ENCODE measurements at places on chromosomes 2 and 18.

DNA sequence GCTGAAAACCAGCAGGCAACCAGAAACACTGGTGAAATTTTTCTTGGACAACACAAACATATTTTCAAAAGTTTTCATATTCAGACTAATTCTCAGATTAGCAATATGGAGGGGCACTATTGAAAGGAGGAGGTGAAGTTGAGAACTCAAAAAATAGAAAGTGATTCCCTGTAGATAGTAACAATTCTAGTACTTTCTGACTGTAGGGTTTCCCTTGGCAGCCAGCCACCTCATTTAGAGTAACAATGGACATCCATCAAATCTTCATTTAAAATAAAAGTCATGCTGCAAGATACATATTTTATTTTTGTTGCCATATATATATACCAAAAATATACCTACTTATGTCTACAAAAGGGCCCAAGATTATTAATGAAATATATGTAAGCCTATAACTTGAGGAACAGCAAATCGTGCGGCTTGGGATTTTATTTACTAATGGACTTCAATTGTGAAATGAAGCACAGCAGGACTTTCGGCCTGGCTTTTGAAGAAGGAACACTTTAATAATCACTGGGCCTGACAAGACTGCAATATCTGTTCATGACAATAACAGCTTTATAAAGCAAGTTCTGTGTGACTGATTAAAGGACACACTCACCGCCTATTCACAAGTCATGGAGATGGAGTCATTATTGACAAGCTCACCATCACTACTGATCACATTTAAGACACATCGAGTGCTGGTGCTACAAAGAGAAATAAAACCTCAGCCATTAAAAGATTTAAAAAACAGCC is 6.8 kb upstream of the NR4A2 start:
- no peak for DNase-seq

DNA sequence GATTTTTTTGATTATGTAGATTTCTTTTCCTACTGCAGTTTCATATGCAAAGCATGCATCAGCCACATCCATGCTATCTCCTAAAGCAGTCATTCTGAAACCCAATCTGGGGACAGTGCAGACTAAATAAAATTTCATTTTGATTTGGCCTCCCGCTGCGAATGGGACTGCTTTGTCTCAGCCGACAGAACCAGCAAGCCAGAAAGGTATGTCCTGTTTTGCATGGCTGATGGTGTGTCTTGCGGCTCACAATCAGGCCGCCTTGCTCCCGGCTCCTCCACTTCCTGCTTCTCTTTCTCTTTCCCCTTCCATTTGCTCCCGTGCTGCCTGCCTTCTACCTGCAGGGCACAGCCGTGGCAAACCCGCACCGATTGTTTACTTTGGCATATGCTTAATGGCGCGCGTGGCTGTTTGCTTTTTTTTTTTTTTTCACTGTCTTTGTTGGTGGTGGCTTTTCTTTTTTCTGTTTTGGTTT is 419.6 kb upstream of the POU3F3 start:
- DNase-seq = no peak

GRCh38 chr2:149586063-149586462 is 1.5 kb downstream of the MMADHC start:
- no peak for DNase-seq

- no peak for DNase-seq
These were observed 134.5 kb downstream of the NCKAP5 start for GRCh38 chr2:133433455-133434451.

DNA sequence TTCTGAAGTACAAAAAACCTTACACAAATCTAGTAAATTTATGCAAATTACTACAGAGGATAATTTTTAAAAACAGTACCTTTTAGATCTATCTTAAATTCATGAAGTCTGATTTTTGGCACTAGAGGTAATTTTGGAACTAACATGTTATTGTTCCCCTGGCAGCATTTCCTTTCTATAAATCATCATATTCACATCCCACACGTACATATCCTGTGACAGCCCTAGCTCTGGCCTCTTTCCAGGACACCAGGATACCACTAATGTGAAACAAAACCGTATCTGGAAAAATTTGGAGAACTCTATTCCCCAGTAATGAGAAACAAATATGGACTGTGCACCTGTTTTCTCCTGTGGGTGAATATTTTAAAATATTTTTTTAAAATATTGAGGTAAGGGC is 14.0 kb upstream of the BIRC6 start:
- DNase-seq = no peak

- no peak for DNase-seq
These were observed 194.4 kb upstream of the ID2 start for GRCh38 chr2:8487461-8487932.

- no peak for DNase-seq
These were observed 83.0 kb upstream of the FZD7 start for GRCh38 chr2:201950606-201951005.

DNA sequence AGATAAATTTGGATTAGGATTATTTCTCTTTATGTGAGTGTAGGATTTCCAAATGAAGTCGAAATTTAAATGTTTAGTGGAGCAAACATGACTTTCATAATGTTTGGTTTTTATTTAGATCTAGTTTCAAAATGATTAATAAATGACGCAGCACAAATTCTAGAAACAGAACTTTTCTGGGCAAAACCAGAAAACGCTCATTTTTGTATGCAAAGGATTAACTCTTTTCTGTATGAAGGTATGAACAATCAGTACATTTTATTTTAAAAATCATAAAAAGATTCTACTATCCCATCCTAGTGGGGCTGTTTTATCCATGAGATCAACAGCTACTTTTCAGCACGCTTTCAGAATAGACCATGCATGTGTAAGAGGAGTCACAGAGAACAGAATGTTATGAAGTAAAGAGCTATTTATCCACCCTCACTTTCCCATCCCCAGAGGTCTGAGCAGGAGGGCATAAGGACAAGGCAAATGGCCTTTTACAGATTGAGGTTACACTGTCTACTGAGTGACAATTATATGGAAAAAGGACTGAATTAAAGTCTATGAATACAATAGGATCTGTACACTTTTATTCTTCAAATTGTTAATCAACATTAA is 270.8 kb downstream of the ZEB2 start:
- no peak for DNase-seq

DNA sequence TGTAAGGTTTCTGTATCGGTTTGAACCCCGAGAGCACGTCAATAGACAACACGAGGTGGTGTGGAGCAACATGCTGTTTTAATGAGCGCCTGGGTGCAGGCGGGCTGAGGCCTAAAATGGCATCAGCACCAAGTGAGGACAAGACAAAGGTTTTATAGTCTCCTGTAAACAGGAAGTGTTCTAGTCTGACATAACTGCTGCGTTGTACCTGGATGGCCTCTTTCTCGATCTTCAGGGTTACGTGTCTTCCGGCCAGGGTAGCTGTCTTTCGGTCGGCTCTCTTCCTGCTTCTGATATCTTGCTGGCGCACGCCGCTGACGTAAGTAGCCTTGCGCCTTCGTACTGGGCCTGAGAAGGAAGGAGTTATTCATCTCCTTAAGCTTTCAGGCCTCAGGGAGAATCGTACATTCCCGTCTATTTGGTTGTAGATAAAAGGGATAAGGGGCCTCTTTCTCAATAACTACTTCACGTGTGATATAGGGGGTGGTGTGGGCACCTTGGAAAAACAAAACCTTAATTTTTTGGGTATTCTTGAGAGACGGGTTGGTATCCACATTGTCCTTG is 53.5 kb downstream of the KYNU start:
- no peak for DNase-seq

- no peak for DNase-seq
These were observed 31.2 kb upstream of the C1GALT1C1L start for GRCh38 chr2:43707255-43708015.

- no peak for DNase-seq
These were observed 11.8 kb downstream of the MTX2 start for GRCh38 chr2:176280867-176281658.

DNA sequence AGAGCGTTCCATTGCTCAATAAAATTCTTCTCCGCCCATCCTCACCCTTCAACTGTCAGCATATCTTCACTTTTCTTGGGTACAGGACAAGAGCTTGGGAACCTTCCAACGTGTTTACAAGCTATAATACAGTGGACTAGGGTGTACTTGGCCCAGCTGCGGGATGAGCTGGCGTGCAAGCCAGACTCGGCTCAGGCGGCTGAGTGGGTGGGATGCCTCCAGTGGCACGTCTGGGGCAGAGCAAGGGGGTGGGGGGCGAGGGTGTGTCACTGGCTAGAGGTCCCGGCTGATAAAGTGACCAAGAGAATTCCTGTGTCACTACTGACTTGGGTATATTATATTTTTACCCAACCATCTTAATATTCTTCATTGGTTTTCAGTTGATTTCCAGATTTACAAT is 179.7 kb downstream of the EVA1A start:
- DNase-seq = no peak

DNA sequence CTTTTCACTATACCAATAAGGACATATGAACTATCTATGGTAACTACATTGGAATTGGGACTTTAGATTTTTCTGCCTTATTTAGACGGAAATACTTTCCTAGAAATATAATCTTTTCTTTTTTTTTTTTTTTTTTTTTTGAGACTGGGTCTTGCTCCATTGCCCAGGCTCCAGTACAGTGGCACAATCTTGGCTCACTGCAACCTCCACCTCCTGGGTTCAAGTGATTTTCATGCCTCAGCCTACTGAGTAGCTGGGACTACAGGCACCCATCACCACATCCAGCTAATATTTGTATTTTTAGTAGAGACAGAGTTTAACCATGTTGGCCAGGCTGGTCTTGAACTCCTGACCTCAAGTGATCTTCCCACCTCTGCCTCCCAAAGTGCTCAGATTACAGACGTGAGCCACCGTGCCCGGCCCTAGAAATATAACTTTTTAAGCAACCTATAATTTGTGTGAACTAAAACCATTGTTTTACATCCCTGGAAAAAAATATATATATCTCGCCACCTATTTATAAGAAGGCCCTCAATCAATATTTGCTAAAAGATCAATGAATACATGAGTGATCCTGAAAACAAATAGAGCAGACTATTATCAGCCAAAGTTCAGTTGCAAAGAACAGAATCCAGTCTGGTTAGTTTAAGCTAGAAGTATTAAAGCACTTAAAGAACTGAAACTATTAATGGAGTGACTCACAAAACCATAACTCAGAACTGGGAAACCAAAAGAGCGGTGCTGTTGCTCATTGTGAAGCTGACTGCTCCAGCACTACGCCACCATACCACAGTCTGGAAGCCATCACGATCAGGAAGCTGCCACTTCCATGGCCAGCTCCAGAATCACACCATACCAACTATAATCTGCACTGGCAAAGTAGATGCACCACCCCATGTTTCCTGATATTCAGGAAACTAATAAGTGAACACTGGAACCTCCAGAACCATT is 8.4 kb upstream of the HNRNPLL start:
- DNase-seq = no peak

DNA sequence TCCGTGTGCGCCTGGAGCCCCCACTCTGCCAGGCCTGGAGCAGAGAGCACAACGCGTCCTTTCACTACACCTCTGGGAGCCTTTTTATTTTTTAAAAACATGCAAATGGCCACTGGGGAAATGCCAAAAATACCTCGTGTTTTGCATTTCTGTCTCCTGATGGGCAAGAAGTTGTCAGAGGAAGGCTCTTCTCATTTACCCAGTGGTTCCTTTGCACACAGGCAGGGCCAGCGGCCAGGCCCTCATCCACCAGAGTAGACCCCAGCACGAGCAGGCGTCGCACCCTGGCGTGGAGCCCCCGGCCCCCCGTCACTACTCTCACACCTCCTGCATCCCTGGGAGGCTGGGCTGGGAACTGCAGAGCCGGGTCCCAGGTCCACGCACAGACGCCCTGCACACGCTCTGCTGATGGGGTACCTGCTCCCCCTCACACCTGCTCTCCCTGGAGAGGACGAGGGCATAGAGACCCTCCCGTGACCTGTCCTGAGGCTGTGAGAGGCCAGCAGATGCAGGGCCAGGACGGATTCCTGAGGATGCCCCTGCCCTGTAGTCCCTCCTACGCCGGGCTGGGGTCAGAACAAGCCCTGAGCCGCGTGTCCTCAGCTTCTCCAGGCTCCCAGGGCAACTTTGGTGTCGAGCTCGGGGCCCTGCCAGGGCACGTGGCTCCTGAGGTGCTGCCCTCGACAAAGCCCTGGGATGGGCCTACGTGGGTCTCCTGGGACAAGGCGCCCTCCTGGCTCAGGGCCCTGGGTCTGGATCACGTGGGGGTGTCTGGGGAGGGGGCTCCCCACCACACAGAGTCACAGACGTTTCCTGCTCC is 65.0 kb downstream of the NFATC1 start:
- no peak for DNase-seq

DNA sequence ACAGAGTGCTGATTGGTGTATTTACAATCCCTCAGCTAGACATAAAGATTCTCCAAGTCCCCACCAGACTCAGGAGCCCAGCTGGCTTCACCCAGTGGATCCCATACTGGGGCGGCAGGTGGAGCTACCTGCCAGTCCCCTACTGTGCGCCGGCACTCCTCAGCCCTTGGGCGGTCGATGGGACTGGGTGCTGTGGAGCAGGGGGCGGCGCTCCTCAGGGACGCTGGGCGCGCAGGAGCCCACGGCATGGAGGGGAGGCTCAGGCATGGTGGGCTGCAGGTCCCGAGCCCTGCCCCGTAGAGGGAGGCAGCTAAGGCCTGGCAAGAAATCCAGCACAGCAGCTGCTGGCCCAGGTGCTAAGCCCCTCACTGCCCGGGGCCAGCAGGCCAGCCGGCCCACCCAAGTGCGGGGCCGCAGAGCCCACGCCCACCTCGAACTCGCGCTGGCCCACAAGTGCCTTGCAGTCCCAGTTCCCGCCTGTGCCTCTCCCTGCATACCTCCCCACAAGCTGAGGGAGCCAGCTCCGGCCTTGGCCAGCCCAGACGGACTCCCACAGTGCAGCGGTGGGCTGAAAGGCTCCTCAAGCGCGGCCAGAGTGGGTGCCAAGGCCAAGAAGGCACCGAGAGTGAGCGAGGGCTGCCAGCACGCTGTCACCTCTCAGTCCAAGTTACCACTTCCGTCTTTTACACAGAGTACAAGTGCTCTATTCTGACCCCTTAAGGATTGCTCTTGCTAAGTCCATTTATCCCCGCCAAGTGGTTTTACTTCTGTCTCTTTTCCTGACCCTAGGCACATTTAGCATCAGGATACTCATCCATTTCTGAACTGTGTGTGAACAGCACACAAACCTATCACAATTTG is 1.7 kb upstream of the RPE start:
- DNase-seq = no peak

GRCh38 chr2:232973011-232973735 is 39.9 kb downstream of the NGEF start:
- no peak for DNase-seq
